Osteoblast (primary cell): ENCODE measurements at places on chromosomes 7 and 10. TPM values are rescaled to one million over a fixed set of nuclear protein-coding genes. Genes with fewer than 3 reads are reported as not detected.

Gene SPACDR
- total RNA-seq: 0.36 TPM in 1 of 2 replicates, not detected in the other

Gene TLL2
- under 0.01 and 0.36 TPM in 2 replicates for total RNA-seq

Gene DNAJC12
- total RNA-seq: 4.0 and 6.2 TPM in 2 replicates

Gene GRM8
- not detected in 2 replicates for total RNA-seq

Gene OR2A7
- total RNA-seq: 1.1 and 2.7 TPM in 2 replicates

Gene PRF1
- total RNA-seq: not detected in 2 replicates

DNA sequence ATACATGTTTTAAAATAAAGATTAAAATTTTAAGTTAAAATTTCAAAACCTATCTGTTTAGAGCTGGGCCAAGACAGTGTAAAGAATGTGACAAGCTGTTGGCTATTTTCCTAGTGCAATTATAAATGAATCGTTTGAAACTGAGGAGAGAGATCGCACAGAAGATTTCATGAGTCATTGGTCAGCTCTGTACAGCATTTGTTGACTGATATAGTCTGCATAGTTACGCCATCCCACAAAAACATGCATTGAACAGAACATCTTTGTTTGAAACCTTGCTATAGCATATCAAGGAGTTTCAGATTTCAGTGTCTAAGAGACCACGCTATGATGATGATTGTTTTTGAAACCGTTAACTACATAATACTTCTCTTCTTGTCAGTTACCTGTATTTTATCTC, 1.3 kb upstream of the C10orf67 start:
- H3K4me3 ChIP-seq: no peak overlapping the region
- H3K27ac ChIP-seq: no peak overlapping the region
- no peaks in the 10 kb centered on the region for H3K27me3 ChIP-seq

DNA sequence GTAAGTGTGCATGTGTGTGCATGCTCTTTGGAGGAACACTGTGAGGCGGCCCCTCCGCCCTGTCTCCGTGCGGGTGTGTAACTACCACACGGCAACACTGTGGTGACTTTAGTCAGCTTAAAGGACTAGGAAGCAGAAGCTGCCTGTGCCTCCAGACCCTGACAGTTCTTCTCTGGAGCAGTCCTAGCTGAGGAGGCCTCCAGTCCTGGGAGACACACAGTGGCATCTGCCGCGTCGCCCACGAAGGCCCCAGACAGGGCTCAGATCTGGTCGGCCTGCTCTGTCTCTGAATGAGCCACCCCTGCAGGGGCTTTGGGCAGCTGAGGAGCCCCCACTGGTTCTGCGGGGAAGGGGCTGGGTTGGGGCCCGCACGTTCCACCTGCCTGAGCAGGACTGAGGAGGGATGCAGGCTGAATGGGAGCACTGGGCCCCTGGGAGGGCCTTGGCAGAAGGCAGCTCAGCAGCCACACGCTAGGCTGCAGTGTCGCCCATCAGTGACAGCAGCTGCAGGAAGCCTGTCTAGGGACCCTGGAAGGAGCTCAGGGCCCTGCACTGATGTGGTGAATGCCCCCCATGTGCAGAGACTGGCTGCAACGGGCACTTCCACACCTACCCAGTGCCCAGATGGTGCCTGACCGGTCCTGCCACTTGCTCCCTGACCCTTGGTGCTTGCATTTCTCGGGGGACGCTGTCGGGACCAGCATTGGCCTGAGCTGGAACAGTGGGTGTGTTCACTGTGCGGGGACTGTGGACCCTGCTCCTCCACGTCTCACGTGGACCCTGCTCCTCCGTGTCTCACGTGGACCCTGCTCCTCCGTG, 27.3 kb upstream of the KNDC1 start:
- no peaks in the 10 kb centered on the region for H3K4me1 ChIP-seq
- no peak overlapping the region for H3K4me3 ChIP-seq
- H3K36me3 ChIP-seq: no peaks in the 10 kb centered on the region
- H3K27me3 ChIP-seq: no peaks in the 10 kb centered on the region
- DNase-seq: peak; percentile 90

DNA sequence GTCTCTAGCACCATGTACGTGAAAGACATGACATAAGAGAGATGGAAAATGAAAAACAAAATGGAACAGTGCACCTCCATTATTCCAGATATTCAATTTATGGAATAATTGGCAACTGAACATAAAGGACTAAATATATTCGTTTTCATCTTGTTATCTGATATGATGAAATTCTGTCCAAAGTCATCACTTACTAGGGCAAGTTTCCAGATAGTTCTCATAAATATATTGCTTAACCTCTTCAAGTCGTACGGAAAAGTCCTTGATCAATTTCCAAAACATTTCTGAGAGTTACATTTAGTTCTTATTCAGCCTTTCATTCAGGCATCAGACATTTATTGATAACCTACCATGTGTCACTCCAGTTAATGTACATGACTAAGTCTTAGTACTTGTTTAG, 185.2 kb downstream of the HGF start:
- H3K36me3 ChIP-seq: no peaks in the 10 kb centered on the region
- H3K4me1 ChIP-seq: peaks cover 22% of the 10 kb centered on the region
- no peak for DNase-seq
- no peaks in the 10 kb centered on the region for H3K27me3 ChIP-seq
- H3K27ac ChIP-seq: no peak overlapping the region

DNA sequence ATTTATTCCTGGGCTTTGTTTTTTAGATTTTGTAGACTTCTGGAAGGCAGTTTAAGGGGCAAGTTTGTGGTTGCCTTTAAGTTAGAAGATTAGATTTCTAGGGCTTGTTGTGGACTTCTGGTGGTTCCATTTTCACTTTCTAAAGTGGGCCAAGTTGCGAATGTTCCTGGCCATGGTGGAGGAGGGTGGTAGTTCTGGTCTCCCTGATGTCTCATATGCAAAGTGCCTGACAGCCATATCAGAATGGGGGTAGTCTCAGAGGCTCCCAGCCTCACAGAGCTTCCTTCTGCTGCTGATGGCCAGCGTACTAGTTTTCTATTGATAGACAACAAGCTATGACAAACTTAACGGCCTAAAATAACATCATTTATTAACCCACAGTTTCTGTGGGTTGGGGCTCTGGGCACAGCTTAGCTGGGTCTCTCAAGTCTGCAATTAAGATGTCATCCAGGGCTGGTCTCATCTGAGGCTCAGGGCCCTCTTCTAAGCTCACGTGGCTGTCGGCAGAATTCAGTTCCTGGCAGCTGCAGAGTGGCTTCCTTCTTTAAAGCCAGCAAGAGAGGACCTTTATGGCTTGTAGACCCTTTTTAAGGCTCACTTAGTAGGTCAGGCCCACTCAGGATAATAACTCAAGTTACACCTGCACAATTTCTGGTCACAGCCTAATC, 44.8 kb downstream of the BMPER start:
- peaks cover 13% of the 10 kb centered on the region for H3K36me3 ChIP-seq
- H3K27me3 ChIP-seq: no peaks in the 10 kb centered on the region
- DNase-seq: no peak
- H3K4me3 ChIP-seq: no peak overlapping the region
- no peak overlapping the region for H3K27ac ChIP-seq

DNA sequence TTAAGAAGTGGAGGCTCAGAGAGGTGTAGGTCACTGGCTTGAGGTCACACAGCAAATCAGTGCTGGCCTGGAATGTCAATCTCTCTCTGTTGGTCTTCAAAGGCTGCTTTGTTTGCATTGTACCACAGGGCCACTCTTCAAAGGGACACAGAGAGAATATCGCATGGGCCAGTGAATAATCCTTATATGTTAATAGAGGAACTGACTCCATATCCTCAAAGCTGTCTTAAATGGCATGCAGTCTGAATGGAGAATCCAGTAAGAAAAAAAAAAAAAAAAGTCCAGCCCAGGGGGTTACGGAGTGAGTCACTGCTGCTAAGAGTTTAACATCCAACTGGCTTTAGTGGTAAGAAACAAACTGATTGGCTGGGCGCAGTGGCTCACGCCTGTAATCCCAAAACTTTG, 54.1 kb downstream of the NRAP start:
- H3K27ac ChIP-seq: no peak overlapping the region

- peaks cover 20% of the 10 kb centered on the region for H3K4me1 ChIP-seq
- DNase-seq: no peak
- H3K27ac ChIP-seq: peak overlapping the region; percentile 98
- H3K36me3 ChIP-seq: peaks cover 9% of the 10 kb centered on the region
These were observed 720 bp downstream of the SUN1 start for GRCh38 chr7:832968-833424.

DNA sequence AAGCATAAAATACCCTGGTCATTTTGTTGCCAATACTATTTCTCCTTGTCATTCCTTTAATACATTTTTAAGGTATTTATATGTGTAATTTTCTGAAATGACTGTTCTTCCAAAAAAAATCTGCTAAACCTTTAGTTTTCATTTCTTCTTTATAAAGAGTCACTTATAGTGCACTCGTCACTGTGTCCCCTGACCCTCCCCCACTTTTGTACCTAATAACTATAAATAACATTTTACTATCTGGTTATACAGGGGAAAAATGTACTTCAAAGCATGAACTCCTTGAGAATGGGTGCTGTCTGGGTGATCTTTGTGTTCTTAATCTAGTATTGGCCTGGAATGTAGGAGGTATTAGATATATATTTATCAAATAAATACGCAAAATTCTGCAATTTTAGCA, 31.1 kb downstream of the RTKN2 start:
- no peaks in the 10 kb centered on the region for H3K36me3 ChIP-seq
- no peak for DNase-seq
- H3K27ac ChIP-seq: no peak overlapping the region
- peaks cover 32% of the 10 kb centered on the region for H3K4me1 ChIP-seq

DNA sequence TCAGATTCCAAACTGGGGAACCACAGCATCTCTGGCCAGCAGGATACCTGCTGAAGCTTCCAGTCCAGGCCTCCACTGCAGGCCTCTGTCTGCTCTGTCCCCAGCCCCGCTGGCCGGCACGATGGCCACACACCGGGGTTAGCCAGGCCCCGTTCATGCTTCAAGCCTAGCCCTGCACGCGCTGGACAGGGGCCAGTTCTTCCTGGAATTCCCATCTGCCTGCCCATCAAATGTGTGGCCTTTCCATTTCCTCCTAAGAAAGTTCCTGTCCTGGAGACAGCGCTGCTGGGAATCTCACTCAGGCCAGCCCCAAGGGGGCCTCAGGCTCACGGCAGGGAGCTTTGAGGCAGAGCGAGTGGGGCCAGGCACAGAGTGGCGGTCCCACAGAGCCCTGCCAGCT, 18.0 kb downstream of the SH2B2 start:
- no peaks in the 10 kb centered on the region for H3K27me3 ChIP-seq
- no peaks in the 10 kb centered on the region for H3K36me3 ChIP-seq
- no peak overlapping the region for H3K4me3 ChIP-seq
- DNase-seq: peak; percentile 71
- no peak overlapping the region for H3K27ac ChIP-seq
- H3K4me1 ChIP-seq: peaks cover 11% of the 10 kb centered on the region

DNA sequence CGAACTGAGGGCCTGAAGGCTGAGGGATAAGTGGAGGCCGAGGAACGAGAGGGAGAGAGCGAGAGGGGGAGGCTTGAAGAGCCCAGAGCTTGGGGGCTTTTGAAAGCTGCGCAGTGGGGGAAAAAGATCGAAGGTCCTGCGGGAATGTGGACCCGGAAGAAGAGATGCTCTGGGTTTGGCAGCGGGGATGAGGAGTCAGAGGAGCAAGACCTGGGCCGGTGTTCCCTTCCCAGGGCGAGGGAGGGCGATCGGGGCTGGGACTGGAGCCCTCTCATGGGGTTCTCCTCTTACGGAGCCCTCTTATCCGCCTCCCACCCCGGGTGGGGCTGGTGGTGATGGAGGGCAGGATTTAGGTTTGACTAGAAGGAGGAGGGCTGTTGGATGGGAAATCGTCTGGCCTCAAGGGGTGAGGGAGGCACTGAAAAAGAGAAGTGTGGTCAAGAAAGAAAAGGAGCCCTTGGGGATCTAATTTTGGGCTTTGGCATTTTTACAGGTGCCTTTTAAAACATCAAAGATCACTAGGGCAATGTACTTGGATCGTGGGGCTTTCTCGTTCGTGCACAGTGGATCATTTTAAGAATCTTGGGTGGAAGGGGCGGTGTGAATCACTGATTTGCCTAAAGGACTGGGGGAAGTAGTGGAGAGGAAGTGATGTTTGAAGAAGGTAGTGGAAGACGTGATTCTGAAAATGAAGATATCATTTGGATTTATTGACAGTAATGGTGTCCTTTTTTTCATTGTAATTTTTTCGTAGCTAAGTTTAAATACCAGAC, 637 bp downstream of the SAMD8 start:
- peaks cover 18% of the 10 kb centered on the region for H3K4me1 ChIP-seq
- H3K27ac ChIP-seq: peak overlapping the region; percentile 95
- H3K27me3 ChIP-seq: no peaks in the 10 kb centered on the region
- peak; percentile 88 for DNase-seq
- peak overlapping the region; percentile 98 for H3K4me3 ChIP-seq

DNA sequence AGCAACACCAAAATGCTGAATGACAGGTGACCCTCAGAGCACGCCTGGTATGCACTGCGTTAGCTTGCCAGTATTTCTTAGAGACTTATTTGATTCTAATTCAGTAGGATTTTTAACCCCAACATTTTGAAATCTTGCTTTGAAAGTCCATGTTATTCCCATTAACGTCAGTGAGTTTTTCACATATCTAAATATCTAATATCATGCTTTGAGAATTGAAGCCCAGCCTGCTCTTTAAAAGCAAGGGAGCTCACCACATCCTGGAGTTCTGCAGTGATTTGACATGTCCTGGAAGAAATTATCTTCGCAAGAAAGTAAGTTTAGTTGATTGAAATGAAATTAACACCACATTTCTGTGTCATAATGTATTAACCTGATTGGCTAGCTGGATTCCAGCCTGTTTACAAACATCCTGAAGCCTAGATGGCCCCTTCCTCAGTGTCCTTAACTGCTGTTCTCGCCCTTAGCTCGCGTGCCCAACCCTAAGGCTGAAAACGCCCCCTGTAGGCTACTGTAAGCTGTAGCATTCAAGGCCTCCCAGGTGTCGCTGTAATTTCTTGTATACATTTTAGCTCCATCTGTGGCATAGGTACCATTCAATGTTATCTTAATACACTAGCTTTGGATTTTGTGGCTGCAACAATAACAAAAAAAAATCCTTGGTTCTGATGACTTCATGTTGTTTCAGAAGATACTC, 191.5 kb downstream of the MGMT start:
- no peaks in the 10 kb centered on the region for H3K27me3 ChIP-seq
- H3K36me3 ChIP-seq: no peaks in the 10 kb centered on the region
- no peaks in the 10 kb centered on the region for H3K4me1 ChIP-seq
- H3K27ac ChIP-seq: no peak overlapping the region
- DNase-seq: no peak
- no peak overlapping the region for H3K4me3 ChIP-seq

DNA sequence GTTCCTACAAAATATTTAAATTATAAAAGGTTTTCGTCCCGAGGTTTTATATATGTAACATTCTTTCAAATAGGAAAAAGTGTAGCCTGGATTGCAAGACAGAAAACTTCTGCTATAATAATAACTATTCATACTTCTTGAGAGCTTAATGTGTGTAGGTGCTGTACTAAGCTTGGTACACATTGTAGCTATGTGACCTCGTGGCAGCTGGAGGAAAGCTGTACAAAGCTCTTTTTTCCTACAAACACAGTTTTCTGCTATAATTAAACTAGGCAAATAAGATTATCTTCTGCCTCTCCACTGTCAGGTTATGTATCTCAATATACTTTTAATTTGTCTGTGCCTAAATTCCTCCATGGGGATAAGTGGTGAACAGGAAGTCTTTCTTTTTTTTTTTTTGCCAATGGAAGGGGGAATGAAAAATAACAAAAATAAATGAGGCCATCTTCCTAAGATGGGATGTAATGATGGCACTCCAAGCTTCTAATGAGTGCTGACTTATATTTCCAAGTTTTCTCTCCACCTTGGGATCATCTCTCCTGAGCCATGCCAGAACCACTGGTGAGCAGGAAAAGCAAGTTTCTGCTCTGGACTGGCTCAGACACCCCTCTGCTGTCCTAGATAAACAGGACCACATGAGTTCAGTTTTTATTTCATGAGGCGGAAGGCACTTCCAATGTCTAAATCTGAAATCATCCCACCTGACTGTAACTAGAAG, 9.9 kb downstream of the SGMS1 start:
- DNase-seq: no peak
- H3K27ac ChIP-seq: no peak overlapping the region
